ENCODE measurements at places on chromosomes 4 and X.

DNA sequence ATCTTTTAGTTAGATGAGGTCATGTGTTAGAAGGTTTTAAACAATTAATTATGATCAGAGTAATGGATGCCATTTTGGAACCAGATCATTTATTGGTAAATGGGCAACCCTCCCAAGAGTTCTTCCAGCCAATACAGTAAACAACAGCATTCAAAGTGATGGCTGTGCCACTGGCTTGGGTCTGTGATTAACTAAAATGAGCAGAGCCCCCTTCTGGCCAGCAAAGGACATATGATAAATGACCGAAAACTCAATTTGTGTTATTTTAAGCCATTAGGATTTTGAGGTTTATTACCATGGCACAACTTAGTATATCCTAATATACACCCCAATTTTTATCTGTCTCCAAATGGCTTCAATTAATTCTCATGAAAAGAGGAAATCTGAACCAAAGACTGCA, 90.8 kb upstream of the NPFFR2 start:
- DNase-seq: no peak

GRCh38 chr4:56728512-56728911, 47.4 kb upstream of the HOPX start:
- DNase-seq: no peak

DNA sequence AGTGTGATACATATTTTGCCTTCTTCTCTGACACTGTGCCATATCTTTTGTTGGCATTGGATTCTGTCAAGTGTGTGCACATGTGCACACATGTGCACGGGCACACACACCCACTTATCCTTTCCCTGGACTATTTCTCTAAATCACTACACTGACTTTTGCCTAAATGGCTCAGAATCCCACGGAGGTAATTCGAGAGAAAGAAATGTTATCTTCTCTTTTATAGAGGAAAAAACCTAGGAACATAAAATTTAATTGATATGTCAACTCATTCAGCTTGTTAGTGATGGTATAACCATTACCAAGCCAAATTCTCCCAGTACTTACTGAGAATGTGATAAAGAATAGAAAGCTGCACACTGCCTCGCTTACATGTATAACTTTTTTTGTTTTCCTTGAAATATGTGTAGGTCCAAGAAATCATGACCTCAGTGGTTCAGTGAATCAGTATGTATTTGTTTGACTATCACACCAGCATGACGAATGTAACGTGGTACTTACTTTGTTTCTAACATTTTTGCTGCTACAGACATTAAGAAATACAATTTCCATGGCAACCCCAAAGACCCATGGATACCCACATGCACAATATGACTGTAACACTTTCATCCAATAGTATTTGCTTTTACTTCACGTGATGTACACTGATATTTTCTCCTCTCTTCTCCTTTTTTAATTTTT, 163.0 kb downstream of the PCDH7 start:
- no peak for DNase-seq

DNA sequence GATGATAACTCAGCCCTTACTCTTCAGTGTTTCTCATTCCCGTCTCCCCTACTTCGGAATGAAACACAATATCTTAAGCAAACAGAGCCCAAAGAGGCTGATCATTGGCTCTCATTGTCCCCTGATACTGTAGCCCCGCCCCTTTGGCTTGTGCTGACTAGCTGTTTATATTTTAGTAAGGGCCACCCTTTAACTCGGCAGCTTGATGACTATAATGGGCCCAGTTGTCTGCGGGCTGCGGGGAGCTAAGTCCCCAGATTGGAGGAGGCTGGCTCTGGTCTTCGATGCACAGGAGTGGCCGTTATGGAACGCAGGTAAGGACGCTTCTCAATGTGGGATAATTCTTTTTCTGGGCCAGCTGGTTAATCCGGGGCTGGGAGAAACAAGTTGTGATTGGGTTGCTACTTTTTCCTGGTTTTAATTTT, at the start of gene TRIM2:
TRIM2 (plus strand) TSS at position 197 of the 425 bp plus-strand sequence; CDS start at position 285, 88 bp downstream.
- DNase-seq: no peak

- DNase-seq: no peak
Observed at GRCh38 chr4:149910604-149911350, 95.1 kb upstream of the IQCM start.

DNA sequence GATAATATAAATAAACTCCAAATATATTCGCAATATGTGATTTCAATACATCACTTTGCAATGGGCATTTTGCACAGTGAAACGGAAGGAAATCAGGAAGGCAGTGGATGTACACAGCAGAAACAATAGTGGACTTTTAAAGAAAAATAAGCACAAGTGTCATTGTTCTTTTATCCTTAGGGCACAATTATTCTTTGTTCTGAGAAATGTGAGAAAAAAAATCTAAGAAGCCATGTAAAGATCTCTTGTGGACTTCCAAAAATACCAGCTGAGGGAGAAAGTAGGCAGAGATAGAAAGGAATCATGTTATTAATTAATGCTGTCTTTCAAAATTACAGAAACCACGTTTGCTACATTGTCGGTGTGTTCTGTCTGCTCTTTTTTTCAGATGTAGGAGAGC, 17.6 kb upstream of the PRRG1 start:
- no peak for DNase-seq

GRCh38 chr4:40617872-40618271, 11.8 kb downstream of the RBM47 start:
- no peak for DNase-seq

- no peak for DNase-seq
Observed at GRCh38 chr4:128663325-128663724, 146.2 kb upstream of the JADE1 start.

GRCh38 chrX:97065973-97066372, 182.3 kb downstream of the RPA4 start:
- DNase-seq: no peak

GRCh38 chr4:143163614-143164013, 21.1 kb upstream of the USP38 start:
- DNase-seq: no peak

DNA sequence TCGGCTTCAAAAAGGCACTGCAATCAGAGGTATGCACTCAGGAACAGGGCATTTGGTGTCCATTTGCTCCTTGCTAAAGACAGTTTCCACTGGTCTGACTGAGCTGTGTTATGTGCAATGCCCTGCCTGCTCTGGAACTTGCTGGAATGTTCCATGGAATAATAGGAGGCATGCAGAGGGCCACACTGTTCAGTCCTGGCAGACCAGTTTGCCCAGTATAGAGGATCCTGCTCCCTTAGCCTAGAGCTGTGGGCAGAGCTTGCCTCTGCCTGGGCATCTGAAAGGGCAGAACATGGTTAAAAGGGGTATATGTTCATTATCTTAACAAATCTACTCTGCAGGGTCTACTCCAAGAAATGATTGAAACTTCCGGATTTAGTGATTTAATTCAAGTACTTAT, 27.8 kb upstream of the CD99L2 start:
- no peak for DNase-seq

- no peak for DNase-seq
Observed at GRCh38 chr4:148203056-148203898, 238.9 kb downstream of the NR3C2 start.

GRCh38 chrX:20159797-20160385, 18.3 kb upstream of the EIF1AX start:
- DNase-seq: no peak

- peak; percentile 95 for DNase-seq
Observed at GRCh38 chr4:158810487-158811215, 41.8 kb downstream of the FNIP2 start.

DNA sequence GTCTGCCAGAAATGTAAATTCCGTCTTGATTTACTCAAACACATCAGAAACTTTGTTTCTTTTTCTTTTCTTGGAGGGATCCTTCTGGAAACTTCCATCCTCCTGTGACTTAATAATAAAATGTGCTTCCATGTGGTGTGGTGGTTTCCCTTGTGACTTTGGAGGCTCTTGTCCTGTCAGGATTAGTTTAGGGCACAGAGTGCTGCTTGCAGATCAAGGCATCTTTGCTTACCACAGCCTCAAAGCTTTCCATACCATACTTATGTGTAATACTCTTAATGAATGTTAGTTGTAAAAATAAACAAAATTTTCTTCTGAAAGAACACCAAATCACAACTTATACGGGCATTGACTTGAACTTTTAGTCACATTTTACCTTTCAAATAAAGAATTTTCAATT, 27.4 kb downstream of the GBA3 start:
- DNase-seq: no peak

DNA sequence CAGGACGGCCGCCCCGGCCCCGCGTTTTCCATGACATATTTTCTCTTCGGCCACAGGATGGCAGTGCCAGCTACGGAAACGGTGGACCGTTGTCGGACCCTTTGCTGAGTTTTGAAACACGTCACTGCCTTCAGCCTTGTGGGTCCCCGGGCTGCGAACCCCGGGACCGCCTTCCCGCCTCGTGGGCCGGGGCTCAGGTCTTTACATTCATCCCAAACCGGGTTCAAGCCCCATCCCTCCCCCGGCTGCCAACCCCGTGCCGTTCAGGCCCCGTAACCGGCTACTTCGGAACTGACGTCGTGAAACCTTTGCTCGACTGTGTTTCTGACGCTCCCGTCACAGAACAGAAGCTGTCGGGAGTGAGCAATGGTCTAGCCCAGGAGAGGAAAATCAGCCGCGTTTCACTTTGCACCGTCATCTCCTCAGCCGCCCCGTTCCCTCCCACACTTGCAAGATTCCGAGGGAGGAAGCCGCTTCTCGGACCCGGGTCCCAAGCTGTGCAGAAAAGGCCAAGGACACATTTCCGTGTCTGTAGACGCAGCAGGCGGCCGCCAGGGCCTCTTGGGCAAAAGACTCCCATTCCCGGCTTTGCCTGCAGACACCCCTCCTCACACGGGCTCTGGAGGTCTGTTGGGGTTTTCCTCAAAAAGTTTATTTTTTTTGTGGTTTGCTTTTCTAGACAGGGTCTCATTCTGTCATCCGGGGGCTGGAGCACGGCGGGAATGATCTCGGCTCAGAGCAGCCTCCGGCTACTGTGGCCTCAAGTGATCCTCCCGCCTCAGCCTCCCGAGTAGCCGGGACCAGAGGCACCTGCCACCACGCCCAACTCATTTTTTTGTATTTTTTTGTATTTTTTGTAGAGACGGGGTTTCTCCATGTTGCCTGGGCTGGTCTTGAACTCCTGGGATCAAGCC, 41.4 kb upstream of the PPP2R3B start:
- no peak for DNase-seq

DNA sequence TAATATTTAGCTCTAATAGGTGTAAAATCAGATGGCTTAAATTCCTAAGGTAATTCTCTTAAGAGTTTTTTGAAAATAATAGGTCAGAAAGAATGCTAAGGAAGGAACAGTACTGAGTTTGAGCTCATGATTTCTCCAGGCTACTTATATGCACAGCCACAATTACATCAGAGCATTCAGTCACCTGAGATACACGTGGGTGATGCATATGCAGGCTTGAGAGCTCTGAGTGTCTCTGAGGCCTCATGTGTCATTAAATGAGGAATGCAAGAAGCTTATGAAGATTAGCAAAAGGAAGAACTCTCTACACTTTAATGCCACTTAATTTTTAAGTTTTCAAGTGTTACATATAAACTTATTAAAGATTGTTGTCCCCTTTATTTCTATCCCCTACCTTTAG, 124.0 kb upstream of the STIM2 start:
- no peak for DNase-seq

DNA sequence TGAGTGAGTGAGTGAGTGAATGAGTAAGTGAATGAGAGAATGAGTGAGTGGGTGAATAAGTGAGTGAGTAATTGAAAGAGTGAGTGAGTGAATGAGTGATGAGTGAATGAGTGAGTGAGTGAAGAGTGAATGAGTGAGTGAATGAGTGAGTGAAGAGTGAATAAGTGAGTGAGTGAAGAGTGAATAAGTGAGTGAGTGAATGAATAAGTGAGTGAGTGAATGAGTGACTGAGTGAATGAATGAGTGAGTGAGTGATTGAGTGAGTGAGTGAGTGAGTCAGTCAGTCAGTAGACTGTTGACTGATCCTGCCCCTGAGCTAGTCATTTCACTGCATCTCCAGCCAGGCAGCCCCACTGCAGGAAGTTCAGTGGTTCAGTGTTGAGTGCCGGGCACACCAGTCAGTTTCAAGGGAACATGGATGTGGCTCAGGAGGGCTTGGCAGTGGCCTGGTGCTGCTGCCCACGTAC, 228.4 kb upstream of the PSAPL1 start:
- DNase-seq: no peak

DNA sequence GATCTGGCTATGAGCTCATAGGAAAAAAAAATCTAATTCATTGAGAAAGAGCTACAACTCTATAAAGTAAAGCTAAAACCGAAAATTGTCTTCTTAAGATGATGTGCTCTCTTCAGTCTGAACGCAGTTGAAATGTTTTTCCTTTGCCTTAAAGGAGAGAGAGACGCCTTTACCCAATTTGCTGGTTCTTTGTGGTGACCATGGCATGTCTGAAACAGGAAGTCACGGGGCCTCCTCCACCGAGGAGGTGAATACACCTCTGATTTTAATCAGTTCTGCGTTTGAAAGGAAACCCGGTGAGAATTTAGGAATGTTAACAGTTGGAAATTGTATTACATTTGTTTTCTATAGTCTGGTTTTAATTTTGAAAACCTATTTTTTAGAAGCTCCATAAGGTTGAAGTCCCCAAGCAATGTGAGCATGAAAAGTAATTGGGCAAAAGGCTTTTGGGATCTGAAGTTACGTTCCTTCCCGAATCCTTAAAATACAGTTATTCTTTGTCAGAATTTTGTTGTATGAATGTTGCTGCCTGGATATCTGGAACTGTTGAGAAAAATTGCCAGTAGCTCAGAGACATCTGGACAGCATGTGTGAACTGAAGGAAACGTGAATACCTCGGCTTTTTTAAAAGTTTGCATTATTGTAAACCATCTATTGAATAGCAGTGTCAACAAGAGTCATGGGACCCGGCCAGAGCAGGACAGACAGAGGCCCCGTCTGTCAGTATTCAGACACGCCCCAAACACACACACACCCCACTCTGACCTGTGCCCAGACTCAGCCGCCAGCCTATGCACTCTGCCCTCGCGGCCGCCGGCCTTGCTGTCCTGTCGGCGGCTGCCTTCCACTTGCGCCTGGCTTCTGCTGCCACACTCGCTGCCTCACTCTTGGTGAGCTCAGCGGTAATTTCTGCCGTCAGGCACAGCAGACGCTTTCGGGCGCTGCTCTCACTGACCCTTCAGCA, 9.9 kb downstream of the PIGG start:
- DNase-seq: no peak

DNA sequence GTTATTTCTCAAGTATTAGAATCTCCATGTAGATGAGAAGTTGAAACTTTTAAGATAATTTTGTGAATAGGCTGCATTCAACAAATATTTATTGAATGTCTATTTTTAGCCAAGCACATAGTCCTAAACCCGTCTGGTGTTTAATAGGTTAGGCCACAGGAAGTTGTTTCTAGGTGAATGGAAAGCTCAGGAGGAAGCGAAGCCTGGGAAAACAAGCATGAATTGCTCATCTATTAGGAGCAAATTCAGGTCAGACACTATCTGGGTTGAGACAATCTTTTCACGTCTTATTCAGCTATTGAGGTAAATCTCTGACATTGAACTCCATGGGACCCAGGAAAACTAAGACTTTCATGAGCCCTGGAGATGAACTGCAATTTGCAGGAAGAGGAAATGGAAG, 43.1 kb upstream of the FREM3 start:
- DNase-seq: no peak
